ENCODE measurements at places on chromosomes 1 and 21.

GRCh38 chr21:25862112-25862511, 127.3 kb downstream of the GABPA start:
- no peak for DNase-seq

- DNase-seq, result no peak
These were observed 11.4 kb upstream of the MTARC1 start for GRCh38 chr1:220775240-220775853.

DNA sequence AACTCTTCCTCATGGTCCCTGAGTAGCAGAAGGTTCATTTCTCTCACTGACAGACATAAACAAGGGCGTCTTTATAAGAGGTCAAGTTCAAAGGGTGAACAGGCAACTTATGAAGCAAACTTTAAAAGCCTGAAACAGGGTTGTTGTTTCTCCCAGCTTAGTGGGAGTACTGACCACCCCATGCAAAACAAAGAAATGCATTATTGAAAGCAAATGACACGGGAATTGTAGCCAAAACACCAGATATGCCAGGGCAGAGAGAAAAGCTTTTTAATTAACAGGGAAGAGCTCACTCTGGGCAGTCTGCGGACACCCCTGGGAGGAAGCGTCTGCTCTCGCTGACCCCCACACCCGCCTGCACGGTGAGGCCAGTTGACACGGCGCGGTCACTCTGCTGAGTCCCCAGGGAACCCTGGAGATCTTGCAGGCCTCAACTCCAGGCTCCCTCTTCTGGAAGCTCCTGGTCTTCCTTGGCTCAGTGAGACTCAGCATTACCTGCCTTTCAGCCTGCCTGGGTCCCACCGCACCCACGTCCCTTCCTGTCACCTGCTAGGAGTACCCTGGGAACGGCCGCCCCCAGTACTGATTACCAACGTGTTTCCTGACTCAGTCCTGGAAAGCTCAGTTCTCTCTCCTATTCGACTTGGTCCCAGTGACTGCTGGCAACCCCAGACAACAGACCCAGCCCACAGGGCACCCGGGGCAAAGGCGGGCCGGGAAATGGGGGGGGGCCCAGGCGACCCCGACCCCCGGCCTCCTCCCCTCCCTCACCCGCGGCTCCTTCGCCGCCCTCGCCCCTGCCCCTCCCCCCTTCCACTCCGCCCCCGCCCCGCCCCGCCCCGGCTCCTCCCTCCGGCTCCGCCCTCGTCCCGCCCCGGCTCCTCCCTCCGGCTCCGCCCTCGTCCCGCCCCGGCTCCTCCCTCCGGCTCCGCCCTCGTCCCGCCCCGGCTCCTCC, 972 bp downstream of the CFAP410 start:
- peak; percentile 77 for DNase-seq

DNA sequence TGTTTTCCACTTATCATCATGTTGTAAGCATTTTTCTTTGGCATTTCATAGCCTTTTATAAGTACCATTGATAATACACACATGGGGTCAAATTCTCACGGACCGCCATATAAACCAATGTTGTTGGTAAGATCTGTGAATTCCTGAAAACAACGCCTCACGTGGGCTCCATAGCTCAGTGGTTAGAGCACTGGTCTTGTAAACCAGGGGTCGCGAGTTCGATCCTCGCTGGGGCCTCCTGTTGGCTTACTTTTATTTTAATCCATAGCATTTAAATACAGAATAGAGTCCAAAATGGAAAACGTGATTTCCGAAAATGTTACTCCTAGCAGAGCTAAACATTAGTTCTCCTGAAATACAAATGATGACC, 83.1 kb downstream of the HHIPL2 start:
- DNase-seq, result peak; percentile 72

DNA sequence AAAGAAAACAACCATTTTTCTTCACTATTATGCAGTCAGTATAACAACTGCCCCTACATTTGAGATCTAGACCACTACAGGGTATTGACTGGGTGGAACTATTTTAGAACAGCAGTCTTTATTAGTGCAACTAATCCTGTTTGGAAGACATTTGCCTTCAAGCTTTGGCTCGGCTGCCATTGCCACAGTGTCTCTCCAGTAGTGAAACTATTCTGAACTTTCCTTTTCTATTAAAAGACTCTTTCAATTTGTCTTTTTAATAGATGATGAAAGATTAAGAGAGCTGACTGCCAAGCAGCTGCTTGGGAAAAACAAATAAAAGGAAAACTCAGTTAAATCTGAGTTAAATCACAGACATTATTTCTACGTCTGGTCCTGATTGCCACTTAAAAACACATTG, 49.3 kb downstream of the LPGAT1 start:
- DNase-seq, result no peak

DNA sequence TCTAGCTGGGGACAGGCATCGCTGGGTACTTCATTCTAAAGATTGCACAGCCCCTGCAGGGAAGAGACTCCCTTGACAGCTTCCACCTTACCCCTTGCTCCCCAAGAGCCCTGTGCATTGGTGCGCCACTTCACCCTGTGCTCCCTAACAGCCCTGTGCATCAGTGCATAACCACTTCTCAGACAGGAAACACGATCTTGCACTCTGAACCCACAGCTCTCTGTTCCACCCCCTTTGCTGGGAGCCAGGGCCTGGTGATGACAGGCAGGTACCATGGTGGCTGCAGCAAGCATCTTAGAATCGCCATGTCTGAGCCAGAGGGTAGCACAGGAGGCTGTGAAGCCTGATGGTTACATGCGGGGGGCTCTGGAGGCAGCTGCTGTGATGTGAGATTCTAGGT, 5.0 kb downstream of the ALPL start:
- no peak for DNase-seq

GRCh38 chr1:97372531-97372930, 548.3 kb downstream of the DPYD start:
- no peak for DNase-seq

DNA sequence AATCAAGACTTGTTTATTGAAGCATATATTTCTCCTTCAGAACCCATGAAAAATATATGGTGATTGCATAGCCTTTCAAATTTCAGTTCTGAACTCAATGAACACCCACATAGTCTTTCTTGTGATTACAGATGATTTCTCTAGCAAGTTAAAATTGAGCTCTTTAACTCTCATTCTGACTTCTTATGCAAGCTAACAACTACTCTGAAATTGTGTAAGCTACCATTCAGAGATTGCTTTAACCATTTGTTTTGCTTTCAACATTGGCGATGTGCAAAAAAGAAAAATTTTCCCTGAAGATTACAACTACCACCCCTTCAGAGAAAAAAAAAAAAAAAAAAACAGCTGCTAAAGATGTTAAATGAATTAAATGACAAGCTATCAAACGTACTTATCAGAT, 193.9 kb downstream of the DAB1 start:
- DNase-seq, result no peak

DNA sequence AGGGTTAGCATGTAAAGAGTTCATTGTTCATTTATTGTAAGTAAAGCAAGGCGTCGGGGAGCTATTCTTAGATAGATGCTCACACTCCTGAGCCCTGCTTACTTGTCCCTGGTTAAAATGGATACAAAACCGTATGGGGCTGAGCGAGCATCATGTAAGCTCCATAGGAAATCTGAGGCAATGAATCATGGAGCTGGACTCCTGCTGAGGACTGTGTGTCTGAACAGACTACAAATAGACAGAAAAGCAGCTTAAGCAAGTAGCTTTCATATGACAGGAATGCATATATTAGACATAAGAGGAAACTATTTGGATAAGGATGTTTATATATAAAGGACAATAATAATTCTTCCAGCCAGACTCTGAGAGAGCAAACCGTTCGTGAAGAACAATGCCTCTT, 604.9 kb upstream of the PTBP2 start:
- no peak for DNase-seq

- no peak for DNase-seq
These were observed 5.5 kb downstream of the GLIS1 start for GRCh38 chr1:53733447-53733931.

- no peak for DNase-seq
These were observed 315.4 kb downstream of the LMO4 start for GRCh38 chr1:87644033-87644578.

DNA sequence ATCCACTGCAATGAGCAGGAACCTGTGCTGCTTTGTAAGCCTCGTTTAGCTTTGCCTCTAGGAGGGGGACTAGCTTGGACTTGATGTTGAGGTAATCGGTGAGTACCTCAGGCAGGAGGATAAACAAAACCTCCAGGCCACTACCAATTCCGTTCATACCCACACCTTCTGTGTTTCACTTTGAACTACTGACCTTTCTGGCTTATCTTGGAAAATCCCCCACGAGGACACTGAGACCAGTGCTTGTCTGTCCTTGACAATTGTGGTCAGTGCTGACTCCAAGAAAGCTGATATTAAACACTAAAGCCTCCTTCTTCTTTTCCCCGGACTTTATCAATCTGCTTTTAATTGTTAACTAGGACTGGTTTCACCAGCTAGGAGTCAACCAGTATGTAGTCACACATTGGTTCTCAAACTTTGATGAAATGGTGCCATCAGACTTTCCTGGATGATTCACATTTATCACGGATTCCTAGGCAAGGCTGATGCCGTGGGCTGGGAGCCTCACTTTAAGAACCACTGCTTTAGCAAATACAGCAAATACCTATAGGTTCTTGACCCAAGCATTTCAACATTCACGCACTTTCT, 52.7 kb downstream of the TGFB2 start:
- DNase-seq, result no peak

- no peak for DNase-seq
These were observed 57.9 kb downstream of the SASS6 start for GRCh38 chr1:100074604-100075395.

DNA sequence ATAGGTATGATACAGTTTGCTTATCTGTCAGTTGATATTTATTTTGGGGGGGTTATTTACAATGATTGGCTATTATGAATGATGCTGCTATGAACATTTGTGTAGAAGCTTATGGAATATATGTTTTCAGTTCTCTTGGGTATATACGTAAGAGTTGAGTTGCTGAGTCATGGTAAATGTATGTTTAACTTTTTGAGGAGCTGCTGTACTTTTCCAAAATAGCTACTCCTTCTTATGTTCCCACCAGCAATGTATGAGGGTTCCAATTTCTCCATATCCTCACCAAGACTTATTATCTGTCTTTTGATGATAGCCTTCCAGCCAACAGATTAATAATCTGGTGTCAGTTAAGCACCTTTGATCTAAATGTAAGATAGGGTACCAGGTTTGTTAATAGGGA, 11.9 kb downstream of the SOAT1 start:
- DNase-seq, result no peak

- peak; percentile 20 for DNase-seq
These were observed at the start of gene PLD5 for GRCh38 chr1:242524571-242525359. Gene PLD5 (minus strand): TSS chr1:242524697.

DNA sequence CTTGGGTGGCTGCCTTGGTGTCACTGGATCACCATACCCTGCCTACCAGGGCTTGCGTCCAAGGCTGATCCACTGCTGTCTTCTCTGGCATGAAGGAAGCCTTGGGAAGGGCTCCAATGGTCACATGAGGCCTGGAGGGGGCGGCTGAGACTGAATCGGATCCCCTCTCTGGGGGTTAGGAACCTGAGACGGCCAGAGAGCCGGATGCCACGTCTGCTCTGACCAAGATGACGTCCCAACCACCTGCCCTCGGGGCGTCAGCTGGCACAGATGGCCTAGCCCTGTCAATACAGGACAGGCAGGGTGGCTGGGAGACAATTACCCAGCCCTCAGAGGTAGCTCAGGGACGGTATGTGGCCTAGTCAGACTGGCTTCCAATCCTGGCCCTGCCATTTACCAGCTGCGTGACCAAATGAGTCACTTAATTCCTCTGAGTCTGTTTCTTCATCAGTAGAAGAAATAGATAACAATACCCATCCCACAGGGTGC, 5.4 kb downstream of the TRIM62 start:
- peak; percentile 82 for DNase-seq

- no peak for DNase-seq
These were observed 2.8 kb downstream of the BATF3 start for GRCh38 chr1:212696721-212697331.

DNA sequence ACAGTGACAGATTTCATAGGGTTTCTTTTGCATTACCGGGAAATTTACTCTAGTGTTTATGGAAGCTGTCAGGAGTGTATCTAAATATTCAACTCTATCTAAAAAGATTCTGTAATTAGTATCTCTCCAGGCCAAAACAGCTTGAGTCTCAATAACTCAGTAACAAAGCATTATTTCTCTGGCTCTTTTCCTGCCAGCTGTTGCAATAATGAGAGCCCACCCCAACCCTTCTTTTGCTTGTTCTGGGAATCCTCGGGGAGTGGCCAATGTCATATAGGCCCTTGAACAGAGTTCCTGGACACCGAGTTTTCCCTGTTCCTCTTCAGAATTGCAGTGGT, 120.1 kb upstream of the SGIP1 start:
- no peak for DNase-seq
